Frontal cortex (tissue), 4 donors: ENCODE measurements at places on chromosomes 1 and 21. TPM values are rescaled to one million over a fixed set of nuclear protein-coding genes. Genes with fewer than 3 reads are reported as not detected.

DNA sequence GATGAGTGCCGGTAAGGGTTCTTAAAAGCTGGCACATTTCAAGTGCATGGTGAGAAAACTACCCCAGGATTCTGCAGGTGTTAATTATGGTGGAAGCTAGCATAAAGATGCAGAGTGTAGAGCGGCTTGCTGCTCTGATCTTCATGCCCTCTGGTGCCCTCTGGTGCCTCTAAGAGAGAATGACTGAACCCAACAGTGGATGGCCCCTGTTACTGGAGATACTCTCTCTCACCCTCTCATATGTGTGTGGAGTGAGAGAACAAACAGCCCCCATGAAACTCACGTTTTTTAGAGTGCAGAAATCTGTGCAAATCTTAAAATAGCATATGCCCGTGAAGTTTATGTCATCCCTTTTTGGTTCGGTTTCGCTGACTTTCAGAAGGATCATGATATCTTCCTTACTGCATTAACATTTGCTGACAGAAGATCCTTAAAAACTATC, 90.0 kb downstream of the GRIK1 start:
- peak; percentile 5 for DNase-seq

- DNase-seq = no peak
These were observed 58.0 kb downstream of the SH3GLB1 start for GRCh38 chr1:86762336-86762735.

DNA sequence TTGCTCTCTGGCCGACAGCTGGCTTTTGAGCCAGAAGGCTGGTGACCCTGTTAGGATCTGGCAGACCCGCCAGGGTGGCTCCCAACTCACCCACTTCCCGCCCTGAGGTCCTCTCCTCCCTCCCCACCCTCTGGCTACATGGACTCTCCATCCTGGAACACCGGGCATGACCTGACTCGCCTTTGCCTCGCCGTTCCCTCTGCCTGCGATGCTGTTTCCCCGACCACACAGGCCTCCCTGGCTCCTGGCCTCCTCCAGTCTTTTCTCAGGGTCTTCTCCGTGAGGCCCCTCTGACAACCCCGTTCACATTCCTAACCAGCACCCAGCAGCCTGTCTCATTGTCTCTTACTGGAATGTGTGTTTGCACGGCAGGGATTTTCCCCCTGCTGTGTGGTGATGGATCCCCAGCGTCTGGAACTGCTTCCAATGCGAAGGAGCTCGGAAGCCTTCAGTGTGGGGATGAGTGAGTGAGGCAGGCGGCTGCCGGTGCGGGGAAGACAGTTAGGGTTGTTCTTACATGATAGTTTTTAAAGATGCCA, 46.0 kb upstream of the POFUT2 start:
- no peak for DNase-seq

- no peak for DNase-seq
These were observed 15.8 kb downstream of the GADD45A start for GRCh38 chr1:67700692-67701410.

DNA sequence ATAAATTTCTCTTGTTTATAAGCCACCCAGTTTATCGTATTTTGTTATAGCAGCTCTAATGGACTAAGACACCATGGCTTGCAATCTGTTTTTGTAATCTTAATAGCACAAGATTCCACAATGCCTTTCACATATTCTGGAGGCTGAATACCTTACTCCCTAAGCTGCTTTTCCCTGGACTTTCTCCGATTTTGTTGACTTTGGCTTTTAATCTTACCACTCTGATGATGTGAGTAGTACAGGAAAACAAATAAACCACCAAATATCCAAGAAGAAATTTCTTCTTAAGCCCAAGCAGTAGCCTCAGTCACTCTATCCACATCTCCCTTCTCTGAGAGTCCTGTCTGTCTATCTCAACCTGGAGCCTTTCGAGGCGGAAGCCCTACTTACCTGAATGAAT, 838.6 kb downstream of the LTN1 start:
- no peak for DNase-seq

DNA sequence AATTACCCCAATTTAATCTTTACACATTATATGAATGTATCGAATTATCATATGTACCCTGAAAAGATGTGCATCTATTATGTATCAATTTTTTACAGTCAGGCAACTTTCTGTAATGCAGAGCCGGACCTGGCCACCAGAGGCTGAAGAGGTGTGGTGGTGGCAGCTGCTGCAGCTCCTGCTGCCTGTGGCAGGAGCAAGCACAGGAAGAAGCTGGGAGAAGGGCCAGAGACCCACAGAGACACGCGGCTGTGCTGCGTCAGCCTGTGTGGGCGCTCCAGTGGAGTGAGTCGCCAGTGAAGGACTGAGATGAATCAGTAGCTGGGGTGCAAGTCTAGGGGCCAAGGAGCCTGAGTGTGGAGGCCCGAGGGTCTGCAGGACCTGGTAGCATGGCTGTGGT, 74.3 kb upstream of the COG2 start:
- no peak for DNase-seq

POLR3C gene
- 30.6 TPM for total RNA-seq

- DNase-seq = no peak
These were observed 249.3 kb upstream of the DUSP10 start for GRCh38 chr1:221991221-221991620.
